ENCODE measurements at places on chromosomes 11 and 22.

DNA sequence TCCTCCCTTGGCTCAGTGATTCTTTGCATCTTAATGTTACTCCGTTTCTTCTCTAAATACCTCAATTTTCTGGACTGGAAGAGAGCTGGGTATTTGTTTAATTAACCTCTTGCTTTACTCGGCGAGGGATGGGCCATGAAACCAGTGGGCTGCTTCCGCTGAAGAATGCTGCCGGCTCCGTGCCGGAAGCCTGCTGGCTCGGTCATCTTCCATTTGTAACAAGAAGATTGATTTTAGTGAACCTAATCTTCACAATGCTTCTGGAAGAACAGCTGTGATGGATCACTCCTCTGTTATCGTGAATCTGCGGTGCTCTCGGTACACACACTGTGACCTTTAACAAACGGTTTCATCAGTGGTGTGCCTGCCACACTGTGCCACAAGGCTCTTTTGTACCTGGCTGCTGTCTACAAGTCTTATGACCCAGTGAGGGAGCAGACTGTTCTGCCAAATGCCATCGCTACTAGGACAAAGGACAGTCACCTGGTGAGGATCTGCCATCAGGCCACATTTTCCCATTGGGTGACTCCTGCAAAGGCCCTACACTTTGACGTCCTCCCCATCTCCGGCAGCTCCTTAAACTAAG is 25.3 kb upstream of the PARVB start:
- no peak for DNase-seq

GRCh38 chr22:40739721-40740120 is 60.4 kb downstream of the MCHR1 start:
- no peak for DNase-seq

GRCh38 chr22:44197271-44197670 is 16.5 kb downstream of the PARVG start:
- DNase-seq: no peak

- DNase-seq: no peak
Measured at GRCh38 chr11:33885338-33886005, 6.4 kb downstream of the LMO2 start.

DNA sequence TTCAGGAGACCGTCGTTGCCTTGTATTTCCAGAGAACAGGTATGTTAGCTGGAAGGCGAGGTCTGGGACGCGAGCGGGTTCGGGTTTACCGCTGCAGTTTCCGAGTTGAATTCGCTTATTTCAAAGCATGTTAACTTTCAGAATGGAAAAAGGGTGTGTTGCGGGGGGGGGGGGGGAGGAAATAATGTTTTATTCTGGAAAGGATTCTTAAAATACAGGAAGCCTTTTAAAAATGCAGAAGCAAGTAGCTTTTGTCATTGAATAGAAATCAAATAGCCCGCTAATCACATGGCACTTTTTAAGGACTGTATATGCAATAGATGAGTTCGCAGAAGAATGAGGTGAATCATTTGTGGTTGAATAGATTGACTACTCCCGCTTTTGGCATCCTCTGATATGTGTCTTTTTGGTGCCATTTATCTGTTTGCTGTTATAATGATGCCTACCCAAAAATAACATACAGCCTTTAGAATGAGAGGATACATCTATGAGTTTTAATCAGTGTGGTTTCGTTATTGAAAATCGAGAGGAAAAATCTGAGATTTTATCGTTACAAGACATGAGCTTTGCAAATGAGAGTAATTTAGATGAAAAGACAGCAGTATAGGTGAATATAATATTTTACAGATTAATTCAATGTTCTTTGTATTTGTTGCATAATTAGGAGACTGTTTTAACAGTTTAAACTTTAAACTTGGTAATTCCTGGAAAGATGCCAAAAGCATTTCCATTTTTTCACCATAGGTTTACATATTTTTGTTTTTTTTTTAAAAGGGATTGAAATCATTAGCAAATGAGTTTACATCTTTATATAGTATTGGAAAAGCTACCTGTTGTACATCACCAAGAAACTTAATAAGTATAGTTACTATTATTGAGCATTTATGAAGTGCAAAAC is 1.7 kb downstream of the PDE3B start:
- no peak for DNase-seq

DNA sequence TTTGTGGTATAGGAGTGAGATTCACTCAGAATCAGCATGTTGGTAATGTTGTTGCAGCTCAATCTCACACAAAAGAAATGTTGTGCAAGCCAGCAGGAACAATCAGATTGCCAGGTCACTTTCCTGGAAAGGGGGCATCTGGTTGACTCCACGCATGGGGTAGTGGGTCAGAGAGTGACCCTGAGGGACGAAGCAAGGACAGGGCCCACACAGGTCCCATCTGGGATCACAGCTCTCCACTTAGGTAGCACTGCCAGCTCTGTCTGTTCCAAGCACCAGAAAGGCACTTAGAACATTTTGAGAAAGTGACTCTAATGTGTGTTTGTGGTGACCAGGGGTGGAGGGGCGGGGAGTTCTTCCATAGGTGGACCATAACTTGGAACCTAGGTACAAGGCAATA is 109.5 kb downstream of the RASSF10 start:
- DNase-seq: no peak

DNA sequence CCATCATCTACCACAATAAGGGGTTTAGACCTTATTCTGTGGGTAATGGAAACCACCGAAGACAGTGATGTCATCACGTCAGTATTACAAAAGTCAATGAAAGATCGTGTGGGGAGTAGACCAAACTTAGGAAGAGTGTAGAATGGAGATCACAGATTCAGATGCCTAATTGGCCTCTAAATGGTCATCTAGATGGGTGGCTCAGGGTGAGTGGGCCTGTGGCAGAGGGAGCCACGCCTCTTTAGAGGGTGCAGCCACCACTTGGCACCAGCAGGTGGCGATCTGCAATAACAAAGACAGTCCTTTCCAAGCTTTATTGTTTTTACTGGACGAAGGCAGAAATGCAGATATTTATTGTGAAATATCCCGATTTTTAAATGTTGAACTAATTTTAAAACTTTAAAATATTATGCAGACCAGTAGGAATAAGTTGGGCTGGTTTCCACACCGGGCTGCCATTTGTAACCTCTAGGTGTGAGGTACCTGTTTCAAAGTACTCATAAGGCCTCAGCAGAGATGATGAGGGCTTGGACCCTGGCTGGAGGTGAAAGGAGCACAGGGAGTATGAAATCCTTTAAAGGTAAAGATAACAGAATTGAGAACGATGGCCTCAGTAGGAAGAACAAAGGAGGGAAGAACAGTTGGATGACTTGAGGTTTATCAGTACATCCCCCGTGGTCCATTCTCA is 222.0 kb downstream of the DBX1 start:
- no peak for DNase-seq

GRCh38 chr22:43515902-43516301 is 104.1 kb downstream of the MPPED1 start:
- DNase-seq: no peak

GRCh38 chr11:131776211-131776610 is 405.8 kb downstream of the NTM start:
- no peak for DNase-seq

GRCh38 chr11:1640076-1640946 is 10.7 kb downstream of the KRTAP5-5 start:
- no peak for DNase-seq

DNA sequence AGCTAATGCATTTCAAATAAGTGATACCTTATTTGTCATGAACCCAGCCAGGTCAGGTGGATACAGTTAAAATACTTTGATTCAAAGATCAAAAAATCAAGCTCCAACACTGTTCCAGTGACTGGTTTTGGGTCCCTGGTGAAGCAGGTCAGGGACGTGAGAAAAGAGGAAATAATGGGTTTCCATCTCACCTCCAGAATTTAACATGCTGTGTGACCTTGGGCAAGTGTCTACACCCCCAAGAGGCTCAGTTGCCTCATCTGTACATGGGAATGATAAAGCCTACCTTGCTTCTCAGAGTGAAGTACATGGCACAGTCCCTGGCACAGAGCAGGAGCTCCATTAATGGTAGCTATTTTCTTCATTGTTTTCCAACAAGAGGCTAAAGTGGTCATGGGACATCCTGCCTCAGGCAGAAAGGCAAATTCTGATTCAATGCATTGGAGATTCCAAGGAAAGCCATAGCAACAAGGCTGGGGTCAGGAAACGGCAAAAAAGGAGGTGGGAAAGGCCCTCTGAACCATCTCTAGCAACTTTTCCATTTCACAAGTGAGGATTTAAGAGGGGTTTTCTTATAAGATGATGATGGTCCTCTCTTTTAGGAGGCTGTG is 108.5 kb downstream of the CSNK2A3 start:
- no peak for DNase-seq

GRCh38 chr11:33617672-33618350 is 82.8 kb downstream of the C11orf91 start:
- no peak for DNase-seq

GRCh38 chr22:29093501-29094300 is 20.9 kb downstream of the KREMEN1 start:
- DNase-seq: no peak

- no peak for DNase-seq
Measured at GRCh38 chr11:76030968-76031590, 175.2 kb downstream of the WNT11 start.

DNA sequence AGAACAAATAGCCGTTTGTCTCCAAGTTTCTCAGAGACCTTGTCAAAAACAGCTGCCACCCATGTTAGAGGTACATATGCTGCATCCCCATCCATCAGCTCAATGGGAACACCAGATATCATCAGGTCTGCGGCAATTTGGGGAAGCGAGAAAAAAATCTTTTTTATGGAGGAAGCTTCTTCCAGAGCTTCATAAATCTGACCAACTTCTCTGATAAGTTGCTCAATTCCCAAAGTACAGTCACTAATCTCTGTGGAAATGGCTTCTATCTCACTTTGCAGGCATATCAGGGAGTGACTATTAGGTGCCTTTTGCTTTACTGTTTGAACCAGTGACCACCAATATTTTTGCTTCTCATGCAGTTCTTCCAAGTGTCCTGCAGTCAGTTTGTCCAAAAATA is 34.3 kb upstream of the MRPL17 start:
- DNase-seq: no peak

DNA sequence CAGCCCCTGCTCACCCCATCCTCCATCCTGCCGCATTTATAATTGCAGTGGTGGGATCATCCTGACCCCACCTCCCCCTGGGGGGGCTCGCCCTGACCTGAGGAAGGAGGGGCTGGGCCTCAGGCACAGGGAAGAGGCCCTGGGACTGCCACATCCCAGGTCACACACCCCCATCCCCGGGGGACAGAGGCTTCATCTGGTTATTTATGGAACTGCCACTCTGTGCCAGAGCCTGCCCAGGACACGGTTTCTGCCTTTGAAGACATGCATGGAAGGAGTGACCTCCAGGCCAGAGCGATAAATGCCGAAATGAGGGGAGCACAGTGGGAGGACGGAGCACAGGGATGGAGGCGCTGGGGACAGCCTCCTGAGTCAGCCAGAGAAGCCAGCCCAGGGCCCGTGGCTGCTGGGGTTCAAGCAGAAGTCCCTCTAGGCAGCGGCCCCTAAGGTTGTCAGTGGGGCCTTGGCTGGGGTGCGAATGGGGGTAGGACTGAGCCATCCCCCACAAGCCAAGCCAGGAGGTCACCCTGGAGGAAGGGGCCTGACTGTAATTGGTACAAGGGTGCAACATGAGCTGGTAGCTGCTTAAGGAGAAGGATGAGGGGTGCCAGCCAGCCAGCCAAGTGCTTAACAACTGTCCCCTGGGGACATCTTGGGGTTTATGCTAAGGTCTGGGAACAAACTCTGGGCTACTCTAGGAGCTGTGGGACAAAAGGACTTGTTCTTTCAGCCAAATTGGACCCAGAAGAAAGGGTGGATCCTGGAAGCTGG is 51.4 kb upstream of the SHISAL1 start:
- DNase-seq: no peak

DNA sequence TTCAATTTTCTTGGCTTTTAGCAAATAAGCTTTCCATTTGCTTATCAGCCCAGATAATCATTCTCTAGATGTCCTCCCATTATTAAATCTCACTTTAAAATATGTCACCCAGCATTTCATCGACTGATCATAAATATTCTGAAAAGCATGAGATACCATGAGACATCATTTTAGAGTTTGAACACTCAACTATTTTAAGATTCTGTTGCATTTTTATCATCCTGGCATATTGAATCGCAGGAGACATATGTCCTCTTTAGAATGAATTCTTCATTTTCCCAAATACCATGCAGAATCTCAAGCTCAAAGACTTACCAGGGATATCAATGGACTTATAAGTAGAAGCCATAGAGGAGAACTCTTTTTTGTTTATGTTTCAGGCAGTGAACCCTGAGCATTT is at the start of gene OR52A5:
TSS of gene OR52A5 (minus strand) at position 361 of the 400 bp plus-strand sequence. CDS start 5,714 bp downstream, outside the sequence.
- DNase-seq: no peak

DNA sequence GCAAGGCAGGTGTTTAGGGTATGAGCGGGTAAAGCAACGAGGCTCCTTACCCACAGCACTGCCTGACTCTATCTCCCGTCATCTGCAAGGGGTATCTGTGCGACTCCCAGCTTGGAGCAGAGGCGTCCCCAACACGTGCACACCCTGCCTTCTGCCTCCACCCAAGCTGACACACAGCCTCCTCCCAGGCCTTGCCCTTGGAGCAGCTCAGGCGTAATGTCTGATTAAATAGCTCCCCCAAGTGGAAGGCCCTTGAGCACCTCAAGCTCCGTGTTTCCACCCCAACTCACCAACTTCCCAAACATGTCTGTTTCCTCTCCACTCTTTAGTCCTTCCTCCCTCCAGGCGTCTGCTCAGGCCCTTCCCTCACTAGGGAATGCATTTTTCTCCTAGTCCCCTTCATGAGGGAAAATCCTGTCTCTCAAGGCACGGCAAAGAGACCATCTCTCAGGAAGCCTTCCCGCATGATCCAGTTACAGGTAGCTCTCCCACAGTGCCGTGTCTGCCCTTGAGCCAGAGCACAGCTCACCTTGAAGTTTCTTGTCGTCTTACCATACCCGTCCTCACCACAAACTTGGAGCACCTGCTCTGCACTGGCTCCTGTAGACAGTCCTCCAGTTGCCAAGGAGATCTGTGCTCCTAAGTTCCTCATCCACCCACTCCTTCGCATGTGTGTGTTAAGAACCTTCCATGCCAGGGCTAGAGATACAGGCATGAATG is 15.8 kb downstream of the CYB5R2 start:
- no peak for DNase-seq

DNA sequence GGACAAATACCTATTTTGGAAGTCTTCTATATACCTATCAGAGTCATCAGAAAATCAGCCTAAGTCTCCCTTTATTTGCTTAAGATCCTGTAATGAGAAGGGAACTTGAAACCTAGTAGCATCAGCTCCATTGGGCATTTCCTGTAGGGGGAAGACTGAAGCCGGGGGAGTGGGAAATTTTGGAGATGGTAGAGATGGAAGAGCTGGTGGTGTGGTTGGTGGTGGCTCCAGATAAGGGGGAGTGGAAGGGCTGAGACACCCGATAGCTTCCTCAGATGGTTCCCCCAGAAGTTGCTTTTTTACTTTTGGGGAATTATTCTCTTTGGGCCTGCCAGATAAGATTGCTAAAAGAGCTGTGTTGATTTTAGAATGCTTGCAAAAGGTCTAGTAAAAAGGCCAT is 16.4 kb upstream of the EI24 start:
- no peak for DNase-seq

DNA sequence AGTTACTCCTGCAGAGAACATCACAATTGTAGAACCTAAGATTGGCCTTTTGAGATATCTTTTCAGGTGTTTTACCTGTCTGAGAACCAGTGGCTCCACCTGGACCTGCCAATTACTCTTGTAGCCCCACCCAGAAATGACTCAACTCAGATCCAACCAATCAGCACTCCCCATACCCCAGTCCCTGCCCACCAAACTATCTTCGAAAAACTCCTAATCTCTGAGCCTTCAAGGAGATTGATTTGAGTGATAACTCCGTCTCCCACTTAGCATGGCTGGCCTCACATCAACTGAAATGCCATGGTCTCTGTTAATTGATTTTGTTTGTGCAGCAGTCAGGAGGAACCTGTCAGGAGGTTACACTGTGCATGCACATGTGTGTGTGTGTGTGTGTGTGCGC is 103.6 kb downstream of the MTNR1B start:
- DNase-seq: no peak

GRCh38 chr11:59754494-59754858 is 700 bp upstream of the STX3 start:
- no peak for DNase-seq

Measured in stimulated activated CD8-positive, alpha-beta memory T cell treated with anti-CD3 and anti-CD28 coated beads, Interleukin-4, amount 100 ng/mL, for 4 hours (primary cell).